Uterus (tissue), 4 donors: ENCODE measurements at places on chromosomes 4 and X. TPM values are rescaled to one million over a fixed set of nuclear protein-coding genes. Genes with fewer than 3 reads are reported as not detected.

GRCh38 chrX:1246816-1247215 lies 21.8 kb upstream of the CSF2RA start:
- H3K4me1 ChIP-seq: no peaks in the 10 kb centered on the region
- H3K27ac ChIP-seq: no peak overlapping the region
- no peaks in the 10 kb centered on the region for H3K36me3 ChIP-seq
- DNase-seq: peak; percentile 25
- no peaks in the 10 kb centered on the region for H3K27me3 ChIP-seq

DNA sequence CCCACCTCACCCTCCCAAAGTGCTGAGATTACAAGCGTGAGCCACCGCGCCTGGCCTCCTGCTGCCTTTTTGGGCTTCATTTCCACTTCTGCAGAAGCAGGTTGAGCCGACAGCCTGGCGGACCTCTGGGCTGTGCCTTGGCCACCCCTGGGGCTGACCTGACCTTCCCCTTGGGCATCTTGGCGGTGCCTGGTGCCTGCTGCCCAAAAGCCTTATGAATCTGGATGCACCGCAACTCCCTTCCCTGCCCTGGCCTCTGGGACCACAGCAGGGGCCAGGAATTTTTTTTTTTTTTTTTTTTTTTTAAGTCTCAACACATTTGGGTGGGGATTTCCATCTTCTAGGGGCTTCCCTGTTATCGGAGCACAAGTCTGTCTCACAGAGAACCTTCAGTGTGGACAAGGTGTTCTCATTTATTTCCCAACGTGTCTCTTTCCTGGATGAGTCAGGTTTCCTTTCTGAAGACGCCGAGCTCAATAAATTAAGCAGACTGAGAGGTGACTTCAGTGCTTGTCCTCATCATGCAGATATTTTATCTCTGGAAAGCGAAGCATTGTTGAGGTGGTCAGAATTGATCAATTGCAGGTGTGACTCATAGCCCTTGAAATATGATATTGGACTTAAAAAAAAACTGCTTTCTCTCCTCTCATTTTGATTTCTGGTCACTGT lies 79.7 kb downstream of the SHROOM2 start:
- no peaks in the 10 kb centered on the region for H3K4me1 ChIP-seq
- peak overlapping the region; percentile 57 for H3K27ac ChIP-seq
- no peaks in the 10 kb centered on the region for H3K36me3 ChIP-seq
- H3K27me3 ChIP-seq: no peaks in the 10 kb centered on the region
- no peak for DNase-seq
- no peak overlapping the region for H3K4me3 ChIP-seq

GRCh38 chrX:68556036-68556435 lies 57.2 kb downstream of the YIPF6 start:
- H3K36me3 ChIP-seq: no peaks in the 10 kb centered on the region
- H3K27me3 ChIP-seq: no peaks in the 10 kb centered on the region
- no peaks in the 10 kb centered on the region for H3K4me1 ChIP-seq
- H3K27ac ChIP-seq: no peak overlapping the region
- no peak for DNase-seq
- no peak overlapping the region for H3K4me3 ChIP-seq

DNA sequence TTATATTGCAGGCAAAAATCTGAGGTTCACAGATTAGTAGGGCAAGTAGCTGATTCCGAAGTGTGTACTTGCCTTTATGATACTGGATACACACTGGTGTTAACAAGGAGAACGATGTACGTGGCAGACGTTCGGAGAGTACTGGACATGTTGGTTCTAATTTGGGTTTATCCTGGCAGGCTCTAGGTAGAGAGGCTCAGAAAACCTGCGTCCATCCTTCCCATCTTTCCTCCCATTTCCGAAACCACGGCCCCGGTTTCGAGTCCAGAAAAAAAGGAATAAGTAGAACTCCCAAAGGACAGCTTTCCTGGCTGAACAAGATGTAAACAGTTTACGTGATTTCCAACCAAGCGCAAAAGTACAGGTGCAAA lies 351 bp upstream of the SLC30A9 start:
- no peaks in the 10 kb centered on the region for H3K36me3 ChIP-seq
- no peak for DNase-seq
- H3K4me3 ChIP-seq: peak overlapping the region; percentile 69
- no peaks in the 10 kb centered on the region for H3K4me1 ChIP-seq
- H3K27ac ChIP-seq: peak overlapping the region; percentile 81
- no peaks in the 10 kb centered on the region for H3K27me3 ChIP-seq

GRCh38 chrX:145213504-145213903 lies 33.8 kb upstream of the SPANXN1 start:
- H3K27me3 ChIP-seq: no peaks in the 10 kb centered on the region
- DNase-seq: no peak
- H3K27ac ChIP-seq: no peak overlapping the region

- no peak overlapping the region for H3K27ac ChIP-seq
- DNase-seq: no peak
- no peak overlapping the region for H3K4me3 ChIP-seq
These were observed 308.8 kb downstream of the ZNF674 start for GRCh38 chrX:46236411-46236810.

GRCh38 chr4:105246712-105247111 lies 100.0 kb downstream of the TET2 start:
- DNase-seq: peak; percentile 14
- H3K4me3 ChIP-seq: no peak overlapping the region
- H3K27ac ChIP-seq: no peak overlapping the region

DNA sequence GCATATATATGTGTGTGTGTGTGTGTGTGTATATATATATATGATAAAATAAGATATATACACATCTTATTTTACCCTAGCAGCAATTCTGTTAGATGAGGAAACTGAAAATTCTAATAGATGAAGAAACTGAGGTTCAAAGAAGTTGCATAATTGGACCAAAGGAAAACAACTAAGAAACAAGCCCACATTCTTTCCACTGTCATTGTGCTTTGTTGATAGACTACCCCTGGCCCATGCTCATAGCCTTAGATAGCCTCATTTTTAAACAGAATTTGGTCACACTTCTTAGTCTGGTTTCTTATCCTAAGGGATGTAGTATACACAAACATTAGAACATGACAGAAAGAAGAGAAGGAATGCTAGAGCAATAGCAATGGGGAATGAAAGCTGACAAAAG lies 138.8 kb downstream of the NDST3 start:
- no peaks in the 10 kb centered on the region for H3K4me1 ChIP-seq
- DNase-seq: no peak
- H3K36me3 ChIP-seq: no peaks in the 10 kb centered on the region
- H3K27ac ChIP-seq: no peak overlapping the region
- no peaks in the 10 kb centered on the region for H3K27me3 ChIP-seq

DNA sequence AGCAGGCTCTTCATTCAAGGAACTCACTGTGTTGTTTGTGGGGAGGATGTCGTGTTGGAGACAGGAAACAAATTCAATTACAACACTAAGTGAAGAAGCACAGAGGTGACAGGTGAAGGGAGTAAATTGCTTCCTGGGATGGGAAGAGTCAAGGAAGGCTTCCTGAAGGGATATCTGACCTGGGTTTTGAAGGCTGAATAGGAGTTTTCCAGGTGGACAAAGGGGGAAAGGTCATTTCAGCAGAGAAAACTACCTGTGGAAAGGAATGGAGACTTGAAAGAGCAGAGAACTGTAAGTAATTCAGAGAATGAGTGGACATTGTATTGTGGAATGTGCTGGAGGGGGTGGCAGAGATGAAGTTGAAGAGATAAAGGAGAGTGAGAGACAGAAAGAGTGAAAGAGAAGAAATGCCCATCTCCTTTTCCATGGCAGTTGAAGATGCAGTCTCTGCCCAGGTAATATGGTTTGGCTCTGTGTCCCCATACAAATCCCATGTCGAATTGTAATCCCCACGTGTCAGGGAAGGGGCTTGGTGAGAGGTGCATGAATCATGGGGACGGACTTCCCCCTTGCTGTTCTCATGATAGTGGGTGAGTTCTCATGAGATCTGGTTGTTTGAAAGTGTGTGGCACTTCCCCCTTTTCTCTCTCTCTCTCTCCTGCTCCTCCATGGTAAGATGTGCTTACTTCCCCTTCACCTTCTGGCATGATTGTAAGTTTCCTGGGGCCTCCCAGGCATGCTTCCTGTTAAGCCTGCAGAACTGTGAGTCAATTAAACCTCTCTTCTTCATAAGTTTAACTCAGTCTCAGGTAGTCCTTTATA lies 205.7 kb upstream of the BCOR start:
- no peaks in the 10 kb centered on the region for H3K36me3 ChIP-seq
- H3K4me3 ChIP-seq: no peak overlapping the region
- no peaks in the 10 kb centered on the region for H3K27me3 ChIP-seq
- no peak overlapping the region for H3K27ac ChIP-seq

GRCh38 chr4:78691971-78692821 lies 84.0 kb upstream of the BMP2K start:
- no peak overlapping the region for H3K4me3 ChIP-seq
- no peak for DNase-seq
- H3K4me1 ChIP-seq: no peaks in the 10 kb centered on the region
- no peaks in the 10 kb centered on the region for H3K27me3 ChIP-seq
- H3K27ac ChIP-seq: no peak overlapping the region
- no peaks in the 10 kb centered on the region for H3K36me3 ChIP-seq

DNA sequence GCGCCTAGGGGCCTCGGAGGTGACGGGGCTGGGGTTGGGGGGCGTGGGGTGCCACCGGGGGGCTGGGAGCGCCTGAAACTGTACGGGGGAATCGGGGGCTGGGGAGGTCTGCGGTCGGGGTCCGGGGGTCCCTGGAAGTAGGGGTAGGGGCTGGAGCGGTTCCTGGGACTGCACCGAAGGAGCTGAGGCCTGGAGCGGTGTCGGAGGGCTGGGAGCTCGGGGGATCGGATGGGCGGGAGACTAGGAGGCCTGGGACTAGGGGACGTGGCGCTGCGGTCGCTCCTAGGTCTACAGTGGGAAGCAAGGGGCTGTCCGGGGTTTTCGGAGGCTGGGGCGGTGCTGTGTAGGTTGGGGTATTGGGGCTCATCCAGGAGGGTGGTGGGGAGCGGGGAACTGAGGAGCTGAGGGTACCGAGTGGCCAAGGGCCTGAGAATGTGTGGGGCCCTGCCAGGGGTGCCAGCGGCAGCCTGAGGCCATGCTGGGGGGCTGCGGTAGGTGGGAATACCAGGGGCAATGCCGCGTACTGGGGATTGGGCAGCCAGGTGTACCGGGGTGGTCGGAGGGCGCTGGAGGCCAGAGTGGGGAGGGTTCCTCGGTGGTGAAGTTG lies 562 bp downstream of the AKAP17A start:
- peak overlapping the region; percentile 79 for H3K27ac ChIP-seq

DNA sequence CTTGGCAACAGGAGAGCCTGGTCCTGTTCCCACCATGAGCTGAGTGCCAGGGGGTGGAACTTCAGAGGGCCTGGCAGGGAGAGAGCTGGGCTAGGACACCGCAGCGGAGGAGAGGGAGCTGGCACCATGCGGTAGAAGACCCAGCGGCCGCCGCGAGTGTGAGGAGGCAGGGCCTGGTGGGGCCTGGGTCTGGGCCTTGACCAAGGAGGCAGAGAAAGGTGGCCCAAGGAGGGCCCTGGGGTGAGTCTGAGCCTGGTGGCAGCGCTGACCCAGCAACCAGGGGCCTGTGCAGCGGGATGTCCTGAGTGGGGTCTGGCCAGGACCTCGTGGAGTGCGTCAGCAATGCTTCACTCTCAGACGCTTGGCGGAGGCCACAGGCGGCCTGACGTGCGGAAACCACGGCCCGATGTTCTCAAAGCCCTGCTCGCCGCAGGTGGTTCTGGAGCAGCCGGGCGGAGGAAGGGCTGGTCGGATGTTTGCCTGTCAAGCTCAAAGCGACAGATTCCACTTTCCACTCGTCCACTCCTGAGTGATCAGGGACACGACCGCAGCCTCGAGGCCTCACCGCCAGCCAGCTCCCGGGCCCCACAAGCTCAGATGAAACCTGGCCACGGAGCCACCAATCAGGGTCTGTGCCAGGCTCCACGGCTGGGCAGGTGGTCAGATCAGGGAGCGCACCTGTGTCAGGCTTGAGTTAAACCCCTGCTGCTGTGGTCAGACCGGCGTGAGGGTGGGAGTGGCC lies 20.8 kb downstream of the ATP5ME start:
- no peak overlapping the region for H3K4me3 ChIP-seq
- no peak overlapping the region for H3K27ac ChIP-seq
- DNase-seq: no peak
- no peaks in the 10 kb centered on the region for H3K4me1 ChIP-seq
- no peaks in the 10 kb centered on the region for H3K36me3 ChIP-seq

The INPP4B gene
- total RNA-seq: 34.7 TPM

The CCDC149 gene
- 35.0 TPM for total RNA-seq

The DUSP9 gene
- not detected for total RNA-seq

The KLHL34 gene
- not detected for total RNA-seq

The UCP1 gene
- not detected for total RNA-seq

The PGAM4 gene
- not detected for total RNA-seq
